ENCODE measurements at places on chromosomes 1 and 21. TPM values are rescaled to one million over a fixed set of nuclear protein-coding genes. Genes with fewer than 3 reads are reported as not detected.

S100B gene
- total RNA-seq: 0.12 TPM

SLC44A5 gene
- total RNA-seq: 2.1 TPM

A3GALT2 gene
- total RNA-seq: not detected

TRNP1 gene
- 3.3 TPM for total RNA-seq

MTF2 gene
- 17.4 TPM for total RNA-seq

WNT3A gene
- not detected for total RNA-seq

KCNE2 gene
- total RNA-seq: not detected

CSF3R gene
- total RNA-seq: not detected

OLFM3 gene
- total RNA-seq: not detected

MAN1C1 gene
- 8.9 TPM for total RNA-seq

HES4 gene
- total RNA-seq: 0.62 TPM

SUCO gene
- 19.7 TPM for total RNA-seq

CHI3L2 gene
- total RNA-seq: 0.12 TPM

HAO2 gene
- total RNA-seq: not detected

ENO1 gene
- 971 TPM for total RNA-seq

LSS gene
- total RNA-seq: 114 TPM

RPE65 gene
- not detected for total RNA-seq

AMY1A gene
- not detected for total RNA-seq

PSMD4 gene
- 243 TPM for total RNA-seq

Data from aortic smooth muscle cell (primary cell).